ENCODE measurements at places on chromosomes 13 and 19.

DNA sequence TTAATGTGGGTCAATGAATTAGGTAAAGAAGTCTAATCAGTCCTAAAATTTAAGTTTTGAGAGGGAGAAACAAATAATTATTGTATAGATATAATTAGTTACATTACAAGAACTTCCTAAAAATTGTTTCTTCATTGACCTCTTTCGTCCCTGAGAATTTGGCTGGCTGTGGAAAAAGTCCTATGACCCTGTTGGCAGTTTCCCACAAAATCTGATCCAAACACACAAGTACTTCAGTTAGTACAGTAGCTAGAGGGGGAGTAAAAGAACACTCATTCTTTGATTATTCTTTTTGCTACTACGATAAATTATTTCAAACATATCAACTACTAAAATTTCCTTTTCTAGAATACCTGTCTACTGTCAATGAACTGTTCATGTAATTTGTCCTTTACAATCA is 11.3 kb downstream of the POSTN start:
- DNase-seq, result no peak

DNA sequence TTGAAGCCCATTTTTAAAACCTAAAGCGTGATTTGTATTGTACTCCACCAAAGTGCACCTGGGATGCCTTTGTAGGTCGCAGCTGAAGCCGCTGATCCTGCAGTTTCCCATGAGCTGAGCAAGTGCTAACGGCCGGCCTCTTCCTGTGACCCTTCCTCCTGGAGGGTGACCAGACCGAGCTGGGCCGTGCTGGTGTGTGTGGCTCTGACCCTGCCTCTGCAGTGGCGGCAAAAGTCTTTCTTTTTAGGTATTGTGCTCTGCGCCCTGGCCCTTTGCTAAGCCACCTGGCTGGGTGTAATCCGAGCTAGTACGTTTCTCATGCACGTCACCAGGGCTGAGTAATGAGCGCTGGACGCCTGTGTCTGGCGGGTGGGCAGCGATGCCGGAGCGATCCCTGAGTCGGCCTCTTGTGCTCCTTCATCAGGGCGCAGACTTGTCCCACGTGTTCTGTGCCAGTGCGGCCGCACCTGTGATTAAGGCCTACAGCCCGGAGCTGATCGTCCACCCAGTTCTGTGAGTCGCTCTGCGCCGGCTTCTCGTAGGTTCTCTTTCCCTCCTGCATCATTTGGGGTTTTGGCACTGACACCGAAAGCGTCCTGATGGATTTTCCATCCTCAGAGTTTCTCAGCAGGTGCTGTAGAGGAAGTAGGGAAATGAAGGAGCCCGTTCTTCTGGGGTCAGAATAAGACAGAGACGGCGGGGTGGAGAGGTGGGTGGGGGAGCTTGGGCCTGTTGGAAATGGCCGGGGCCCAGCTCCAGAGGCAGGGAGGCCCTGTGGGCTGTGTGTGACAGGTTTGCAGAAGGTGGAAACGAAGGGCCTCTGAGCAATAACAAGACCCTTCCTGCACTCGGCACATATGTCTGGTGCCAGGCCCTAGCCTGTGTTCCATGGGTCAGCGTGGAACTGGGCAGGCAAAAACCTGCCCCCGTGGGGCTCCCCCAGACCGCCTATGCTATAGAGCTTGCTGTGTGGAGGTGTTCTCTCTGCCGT is 9.7 kb downstream of the NAXD start:
- no peak for DNase-seq

DNA sequence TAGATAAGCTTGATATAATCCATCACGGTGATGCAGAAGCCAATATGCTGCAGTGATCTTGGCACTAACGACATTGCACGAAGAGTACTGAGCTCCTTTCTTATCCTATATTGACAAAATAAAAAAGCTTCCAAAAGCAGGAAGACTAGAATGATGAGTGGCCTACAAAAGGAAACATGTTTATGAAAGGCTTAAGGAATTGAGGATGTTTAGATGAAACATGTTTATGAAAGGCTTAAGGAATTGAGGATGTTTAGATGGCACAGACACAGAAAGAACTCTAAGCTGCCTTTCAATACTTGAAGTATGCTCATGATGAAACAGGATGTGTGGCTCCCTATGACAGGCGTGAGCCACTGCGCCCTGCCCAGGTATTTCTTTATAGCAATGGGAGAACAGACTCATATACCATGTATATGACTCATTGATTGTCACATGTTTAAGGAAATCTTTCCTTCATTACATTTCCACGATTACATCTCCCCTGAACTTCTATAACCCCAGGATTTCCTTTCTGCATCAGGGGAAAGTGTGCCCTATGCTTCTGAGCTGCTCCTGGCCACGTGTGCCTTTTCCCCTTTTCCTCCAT is 690.8 kb upstream of the ARGLU1 start:
- DNase-seq, result no peak

- no peak for DNase-seq
Observed at GRCh38 chr19:16897856-16898161, 9.0 kb downstream of the F2RL3 start.

DNA sequence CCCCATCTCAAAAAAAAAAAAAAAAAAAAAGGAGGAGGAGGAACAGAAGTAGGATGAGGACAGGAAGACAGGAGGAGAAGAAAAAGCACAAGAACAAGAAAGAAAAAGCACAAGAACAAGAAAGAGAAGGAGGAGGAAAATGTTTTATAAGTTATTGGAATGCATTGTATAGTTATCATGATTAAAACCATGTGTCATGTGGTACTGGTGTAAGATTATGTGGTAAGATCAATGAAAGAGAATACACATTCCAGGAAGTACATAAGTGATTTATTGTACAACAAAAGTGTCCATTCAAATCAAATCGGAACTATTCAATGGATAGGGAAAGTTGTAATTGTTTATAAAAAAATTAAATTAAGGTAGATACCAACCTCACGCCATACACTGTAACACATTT is 167.7 kb downstream of the MZT1 start:
- no peak for DNase-seq

DNA sequence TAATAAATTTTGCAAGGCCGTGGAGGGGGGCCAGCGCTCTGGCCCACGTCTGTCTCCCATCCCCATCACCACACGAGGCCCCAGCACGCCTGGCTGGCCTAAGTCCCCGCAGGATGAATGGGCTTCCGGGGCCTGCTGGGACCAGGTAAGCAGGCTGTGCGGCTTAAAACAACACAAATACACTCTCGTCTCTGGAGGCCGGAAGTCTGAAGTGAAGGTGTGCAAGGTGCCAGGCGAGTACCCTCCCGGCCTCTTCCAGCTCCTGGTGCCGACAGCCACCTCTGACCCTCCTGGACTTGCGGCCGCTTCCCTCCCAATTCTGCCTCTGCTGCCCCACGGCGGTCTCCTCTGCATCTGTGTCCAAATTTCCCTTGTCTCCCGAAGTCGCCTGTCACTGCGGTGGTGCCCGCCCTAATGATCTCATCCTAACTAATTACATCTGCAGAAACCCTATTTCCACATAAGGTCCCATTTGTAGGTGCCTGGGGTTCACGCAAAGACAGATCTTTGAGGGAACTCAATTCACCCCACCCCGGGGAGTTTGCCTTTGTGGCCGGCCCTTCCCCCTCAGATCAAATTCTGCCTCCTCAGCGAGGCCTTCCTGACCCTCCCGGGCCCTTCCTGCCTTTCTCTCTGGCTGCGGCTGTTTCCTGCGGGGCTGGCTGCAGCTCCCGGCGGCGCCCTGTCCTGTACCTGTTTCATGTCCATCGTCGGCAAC is 8.1 kb upstream of the PTBP1 start:
- DNase-seq, result no peak

GRCh38 chr13:22461854-22462490 is 718.8 kb upstream of the SGCG start:
- DNase-seq, result no peak

GRCh38 chr13:32989290-32989667 is 26.9 kb upstream of the KL start:
- no peak for DNase-seq

GRCh38 chr19:35495107-35496064 is 5.1 kb upstream of the KRTDAP start:
- DNase-seq, result peak; percentile 83

- DNase-seq, result no peak
Observed at GRCh38 chr13:114125589-114125988, 6.8 kb downstream of the RASA3 start.

- no peak for DNase-seq
Observed at GRCh38 chr13:27679396-27679795, 57.7 kb downstream of the POLR1D start.

All from stimulated activated CD4-positive, alpha-beta T cell treated with anti-CD3 and anti-CD28 coated beads, Interleukin-2, amount 100 ng/mL, for 24 hours (primary cell).